ENCODE measurements at places on chromosomes 6 and 20.

DNA sequence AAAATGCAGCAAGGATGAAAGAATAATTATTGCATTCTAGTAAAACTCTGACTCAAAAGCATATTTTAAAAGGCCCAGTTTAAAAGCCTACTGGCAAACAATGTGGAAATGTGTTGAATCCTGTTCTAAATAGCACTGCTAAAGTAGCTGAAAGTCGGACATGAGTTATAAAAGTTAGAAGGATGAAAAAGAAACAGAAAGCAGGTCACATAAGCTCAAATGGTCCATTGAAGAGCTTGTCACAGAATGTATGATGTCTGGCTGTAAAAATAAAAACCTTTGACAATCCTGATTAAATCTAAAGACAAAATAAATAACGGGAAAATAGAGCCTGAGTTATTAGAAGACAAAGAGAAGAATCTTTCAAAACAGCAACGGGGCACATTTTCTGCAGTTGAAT lies 218.6 kb upstream of the UFL1 start:
- no peak for DNase-seq

GRCh38 chr6:168256940-168257339 lies 62.6 kb downstream of the DACT2 start:
- DNase-seq = no peak

DNA sequence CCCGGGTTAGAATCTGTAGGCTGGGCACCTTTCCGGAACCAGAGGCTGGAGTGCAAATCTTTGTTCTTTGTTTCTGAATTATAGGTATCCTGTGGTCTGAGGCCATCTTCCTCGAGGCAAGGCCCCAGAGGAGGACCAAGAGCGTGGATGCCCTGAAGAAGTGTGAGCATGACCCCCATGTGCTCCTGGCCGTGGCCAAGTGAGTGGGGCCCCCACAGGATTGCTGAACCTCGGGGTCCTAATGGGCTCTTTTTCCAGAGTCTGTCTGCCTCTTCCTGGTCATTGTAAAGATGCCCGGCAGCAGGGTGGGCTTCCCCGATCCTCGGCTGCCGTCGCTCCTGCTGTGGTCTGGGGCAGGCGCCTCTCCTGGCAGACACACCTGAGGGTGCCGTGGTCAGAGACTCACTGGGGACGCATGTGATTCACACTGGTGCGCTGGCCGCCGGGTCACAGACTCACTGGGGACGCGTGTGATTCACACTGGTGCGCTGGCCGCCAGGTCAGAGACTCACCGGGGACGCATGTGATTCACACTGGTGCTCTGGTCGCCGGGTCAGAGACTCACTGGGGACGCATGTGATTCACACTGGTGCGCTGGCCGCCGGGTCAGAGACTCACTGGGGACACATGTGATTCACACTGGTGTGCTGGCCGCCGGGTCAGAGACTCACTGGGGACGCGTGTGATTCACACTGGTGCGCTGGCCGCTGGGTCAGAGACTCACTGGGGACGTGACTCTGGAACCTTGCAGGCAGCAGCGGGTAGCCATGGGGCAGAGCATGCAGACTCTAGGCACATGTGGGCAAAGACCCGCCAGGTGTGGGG lies 6.5 kb upstream of the C20orf204 start:
- DNase-seq = no peak

- DNase-seq = peak; percentile 36
Observed at GRCh38 chr20:46963196-46963529, 68.5 kb downstream of the EYA2 start.

DNA sequence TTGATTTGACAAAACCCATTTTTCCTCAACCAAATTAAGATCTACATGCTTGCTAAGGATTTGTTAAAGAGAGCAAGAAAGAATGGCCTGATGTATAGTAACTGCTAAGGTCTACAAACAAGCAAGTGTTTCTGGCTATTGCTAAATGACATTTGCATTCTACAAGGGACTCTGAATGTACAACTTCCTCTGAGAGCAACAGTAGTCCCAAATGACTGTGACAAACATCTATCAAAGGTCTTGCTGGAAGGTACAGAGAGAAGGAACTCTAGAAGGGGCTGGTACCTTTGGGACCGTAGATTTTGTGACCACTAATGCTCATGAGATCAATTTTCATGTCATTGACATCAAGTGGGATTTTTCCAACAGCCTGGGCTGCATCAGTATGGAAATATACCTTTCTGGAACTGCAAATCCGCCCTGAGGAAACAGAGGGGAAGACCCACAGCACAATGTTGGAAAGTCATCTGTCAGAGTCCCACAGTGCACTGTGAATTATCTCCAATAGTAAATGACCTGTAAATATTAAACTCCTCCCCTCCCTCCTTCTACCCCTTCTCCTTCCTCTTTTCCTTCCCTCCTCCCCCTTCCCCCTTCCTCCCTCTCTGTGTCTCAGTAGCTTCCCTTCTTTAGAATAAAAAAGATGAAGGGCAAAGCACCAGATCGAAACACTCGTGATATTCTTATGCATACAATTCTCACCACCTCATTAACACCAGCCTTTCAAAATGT lies 15.9 kb upstream of the CPNE1 start:
- DNase-seq = no peak

DNA sequence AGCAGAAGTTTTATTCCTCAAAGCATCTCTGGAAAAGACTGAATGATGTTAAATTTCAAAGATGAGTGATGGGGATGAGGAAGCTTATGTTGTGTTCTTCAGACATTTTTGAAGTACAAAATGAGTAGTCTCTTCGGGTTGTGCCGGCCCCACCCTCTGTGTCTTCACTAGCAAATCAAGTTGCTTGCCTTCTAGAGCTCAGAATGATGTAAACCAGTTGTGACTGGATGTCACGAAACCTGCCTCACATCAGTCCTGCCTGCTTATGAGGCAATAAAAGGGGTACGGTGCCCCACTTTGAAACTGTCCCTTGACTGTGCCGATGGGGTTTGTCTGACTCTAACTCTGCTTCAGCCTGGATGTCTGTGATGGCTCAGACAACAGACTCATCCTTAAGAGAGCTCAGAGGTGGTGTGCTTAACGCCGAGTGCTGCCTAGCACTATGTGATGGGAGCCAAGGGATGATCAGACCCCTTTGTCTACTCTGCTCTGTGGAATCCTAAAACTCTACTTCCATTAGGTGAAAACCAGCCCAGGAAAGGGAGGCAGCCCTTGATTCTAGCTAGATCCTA lies 19.0 kb downstream of the TOMM34 start:
- no peak for DNase-seq

DNA sequence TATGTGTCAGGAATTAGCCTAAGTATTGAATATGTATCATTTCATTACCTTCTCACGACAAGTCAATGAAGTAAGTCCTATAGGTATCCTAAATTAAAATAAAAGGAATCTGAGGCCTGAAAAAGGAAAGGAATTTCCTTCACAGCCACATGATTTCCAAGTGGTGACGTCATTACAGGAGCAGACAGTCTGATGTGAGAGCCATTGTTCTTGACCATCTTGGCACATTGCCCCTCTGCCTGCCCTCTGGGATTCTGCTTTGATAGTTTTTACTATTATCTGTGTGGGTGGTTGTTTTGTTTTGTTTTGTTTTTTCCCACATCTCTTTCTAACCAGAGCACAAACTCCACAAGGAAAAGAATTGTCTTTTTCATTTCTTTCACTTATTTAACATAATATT lies 219.8 kb upstream of the UFL1 start:
- DNase-seq = peak; percentile 4

- DNase-seq = no peak
Observed at GRCh38 chr6:16759646-16760515, 1.4 kb downstream of the ATXN1 start.

- no peak for DNase-seq
Observed at GRCh38 chr20:57399587-57400155, 8.5 kb downstream of the RBM38 start.

DNA sequence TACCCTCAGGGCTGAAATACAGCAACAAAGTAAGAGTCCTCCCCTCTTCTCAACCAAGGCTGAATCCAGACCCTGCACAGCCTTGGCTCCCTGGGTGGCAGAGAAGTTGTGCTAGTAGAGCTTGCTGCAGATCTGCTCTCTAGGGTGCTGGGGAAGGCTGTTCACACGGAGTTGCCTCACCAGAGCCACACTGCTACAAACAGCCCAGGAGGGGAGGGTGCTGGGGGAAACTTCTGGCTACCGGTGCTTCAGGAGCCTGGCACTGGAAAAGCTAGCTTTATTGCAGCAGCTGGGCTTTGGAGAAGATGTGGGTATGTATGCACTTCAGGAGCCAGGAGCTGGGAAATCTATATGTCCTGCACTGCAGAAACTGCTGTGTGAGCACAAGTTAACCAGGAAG lies 37.6 kb upstream of the SUPT3H start:
- DNase-seq = no peak

DNA sequence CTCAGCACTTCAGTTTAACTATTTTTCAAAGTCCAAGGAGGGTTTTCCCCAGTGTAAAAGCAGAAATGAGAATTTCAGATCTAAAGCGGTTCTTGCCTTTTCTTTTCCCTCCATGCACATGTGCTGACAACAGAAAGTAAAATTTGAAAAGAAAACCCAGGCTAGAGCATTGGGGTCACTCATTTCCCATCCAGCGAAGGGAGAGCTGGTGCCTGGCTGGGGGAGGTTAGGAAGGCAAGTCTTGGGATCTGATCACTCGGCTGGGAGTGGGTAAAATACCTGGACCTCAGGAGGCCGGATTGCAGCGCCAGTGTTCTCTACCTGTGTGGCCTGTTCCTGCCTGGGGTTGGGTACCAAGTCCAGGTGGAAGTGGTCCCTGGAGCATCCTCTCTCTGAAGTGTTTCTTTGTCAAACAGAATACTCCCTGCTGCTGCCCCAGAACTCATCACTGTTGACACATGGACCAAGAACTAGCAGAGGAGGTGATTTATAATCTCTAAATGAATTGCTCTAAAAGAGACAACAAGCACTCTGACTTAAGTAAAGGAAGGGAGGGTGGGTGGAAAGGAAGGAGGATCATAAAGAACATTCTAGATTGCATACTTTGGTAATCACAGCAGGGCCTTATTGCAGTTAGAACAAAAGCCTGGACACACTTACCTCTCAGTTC lies 136.0 kb downstream of the MTHFD1L start:
- DNase-seq = no peak

- no peak for DNase-seq
Observed at GRCh38 chr20:4776079-4776630, 54.4 kb downstream of the PRND start.

DNA sequence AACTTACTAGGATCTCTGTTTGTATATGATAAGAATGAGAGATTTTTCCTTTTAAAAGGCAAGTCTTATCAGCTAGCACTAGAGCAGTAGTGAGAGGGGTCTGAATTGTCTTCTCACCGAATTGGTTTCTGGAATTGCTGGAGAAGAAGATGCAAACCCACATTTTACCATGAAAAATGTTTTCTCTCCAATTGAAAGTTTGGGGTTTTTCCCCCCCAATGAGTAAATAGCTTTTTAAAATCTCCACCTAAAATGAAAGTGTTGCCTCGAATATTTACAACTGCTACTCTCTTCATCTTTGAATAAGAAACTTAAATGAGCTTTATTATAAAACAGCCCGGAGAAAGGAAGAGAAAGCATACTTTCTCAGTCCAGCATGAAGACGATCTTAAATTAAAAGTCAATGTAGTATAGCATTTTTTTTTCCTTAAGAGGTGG lies 1.8 kb downstream of the TCF21 start:
- no peak for DNase-seq

GRCh38 chr20:32495949-32496348 lies 89.2 kb downstream of the NOL4L start:
- no peak for DNase-seq

DNA sequence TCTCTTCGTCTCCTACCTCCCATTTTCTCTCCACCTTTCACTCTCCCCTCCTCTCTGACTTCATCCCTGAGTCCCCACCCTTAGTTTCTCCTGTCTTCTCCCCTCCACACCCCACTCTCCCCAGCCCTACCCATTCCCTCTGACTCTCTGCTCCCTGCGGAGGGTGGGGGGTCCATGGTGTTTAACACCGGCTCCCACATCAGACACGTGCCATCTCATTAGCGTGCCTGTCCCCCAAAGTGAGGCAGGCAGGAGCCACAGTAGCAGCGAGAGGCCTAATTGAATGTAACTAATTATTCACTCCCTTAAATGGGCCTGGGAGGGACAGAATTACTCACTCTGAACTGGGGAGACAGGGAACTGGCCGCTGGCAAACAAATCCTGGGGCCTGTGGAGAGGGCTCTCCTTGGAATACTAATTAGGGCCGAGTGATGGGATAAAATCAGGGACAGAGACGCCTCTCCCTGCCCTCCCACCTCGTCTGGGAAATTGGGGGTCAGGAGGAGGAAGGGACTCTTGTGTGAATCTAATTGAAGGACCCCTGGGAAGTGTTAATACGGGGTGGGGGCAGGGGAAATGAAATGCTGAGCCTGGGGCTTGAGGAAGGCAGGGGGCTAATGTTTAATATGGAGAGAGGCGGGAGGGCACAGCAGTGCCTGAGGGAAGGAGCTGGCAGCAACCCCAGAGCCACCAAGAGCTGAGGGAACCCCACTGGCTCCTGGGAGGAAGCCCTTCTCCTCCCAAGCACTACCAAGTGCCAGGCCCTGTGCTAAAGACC lies 17.9 kb downstream of the CD40 start:
- DNase-seq = no peak

- no peak for DNase-seq
Observed at GRCh38 chr20:2671977-2672376, 8.0 kb upstream of the IDH3B start.

DNA sequence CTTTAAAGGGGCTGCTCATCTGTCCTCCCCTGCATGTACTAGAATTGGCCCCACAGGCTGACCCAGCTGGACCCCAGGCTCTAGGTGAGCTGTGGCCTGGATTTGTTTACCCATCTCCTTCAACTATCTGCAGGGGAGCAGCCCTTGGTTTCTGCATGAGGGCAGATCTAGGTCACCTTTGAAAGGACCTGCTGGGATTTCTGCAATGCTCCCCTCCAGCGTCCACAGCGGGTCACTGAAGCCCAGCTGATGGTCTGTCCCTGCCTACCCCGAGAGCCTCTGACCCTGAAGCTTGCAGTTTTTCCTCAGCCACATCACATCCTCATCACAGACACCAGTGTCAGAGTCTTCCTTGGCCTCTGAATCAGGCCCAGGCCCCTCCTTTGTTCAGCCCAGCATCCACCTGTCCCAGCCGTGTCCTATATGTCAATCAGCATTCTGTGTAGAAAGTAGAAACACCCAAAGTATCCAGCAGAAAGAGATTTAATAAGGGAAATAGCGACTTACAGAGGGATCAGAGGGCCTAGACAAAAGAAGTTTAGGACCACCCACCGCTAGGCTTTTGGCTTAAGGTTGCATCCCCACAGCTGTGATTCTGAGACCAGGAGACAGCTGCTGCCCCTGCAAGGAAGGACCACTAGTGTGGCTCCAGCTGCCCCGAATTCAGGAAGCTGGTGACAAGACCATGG lies 243.1 kb downstream of the LRFN2 start:
- DNase-seq = no peak

- no peak for DNase-seq
Observed at GRCh38 chr6:106452628-106453027, 92.1 kb downstream of the CRYBG1 start.

- DNase-seq = peak; percentile 81
Observed at GRCh38 chr6:152136449-152136825, 329.0 kb downstream of the ESR1 start.

All from SHP77 (cell line).